ENCODE measurements at places on chromosomes 5 and 9. TPM values are rescaled to one million over a fixed set of nuclear protein-coding genes. Genes with fewer than 3 reads are reported as not detected.

DNA sequence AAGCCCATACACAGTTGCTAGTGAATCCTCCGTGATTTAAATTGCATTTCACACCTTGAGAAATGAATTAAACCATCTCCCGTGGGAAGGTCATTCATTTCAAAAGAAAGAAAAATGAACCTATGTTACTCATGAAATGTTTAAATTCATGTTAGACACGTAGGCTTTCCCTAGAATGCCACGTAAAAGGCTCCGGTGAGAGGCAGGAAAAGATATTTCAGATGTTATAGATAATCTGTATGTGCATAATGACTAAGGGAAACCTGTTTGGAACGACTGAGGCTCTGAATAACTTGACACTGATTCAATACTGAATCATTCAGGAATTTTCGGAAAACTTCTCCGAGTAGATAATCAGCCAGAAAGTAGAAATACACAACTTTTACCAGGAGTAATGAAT lies 134.3 kb upstream of the ICE1 start:
- no peak for DNase-seq

GRCh38 chr5:96969366-96969765 lies 33.5 kb downstream of the LNPEP start:
- DNase-seq, result no peak

GRCh38 chr5:96198356-96199058 lies 234.5 kb downstream of the PCSK1 start:
- DNase-seq, result no peak

DNA sequence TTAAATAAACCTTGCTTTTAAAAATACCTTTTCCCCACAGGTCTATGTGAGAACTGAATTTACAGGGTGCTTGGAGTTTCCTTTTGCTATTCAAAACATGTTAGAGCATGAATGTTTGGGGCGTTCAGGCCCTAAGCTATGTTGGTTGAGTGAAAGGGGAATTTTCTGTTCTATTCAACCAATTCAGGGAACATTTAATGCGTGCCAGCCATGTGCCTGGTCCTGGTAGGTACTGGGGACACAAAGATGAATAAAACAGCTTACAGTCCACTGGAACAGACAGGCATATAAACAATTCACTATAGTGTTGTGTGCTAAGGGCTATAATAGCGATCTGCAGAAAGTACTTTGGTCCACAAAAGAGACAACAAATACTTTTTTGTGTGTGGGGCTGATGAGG lies 108.5 kb downstream of the ZSWIM6 start:
- no peak for DNase-seq

GRCh38 chr5:158861366-158861765 lies 238.3 kb downstream of the EBF1 start:
- no peak for DNase-seq

Gene ST8SIA4
- 19.9 TPM for polyA plus RNA-seq

- no peak for DNase-seq
These were observed 7.3 kb upstream of the SPATA24 start for GRCh38 chr5:139410993-139411828.

- DNase-seq, result no peak
These were observed 10.7 kb downstream of the IL4 start for GRCh38 chr5:132684491-132684890.

Gene CCNO
- not detected for polyA plus RNA-seq

GRCh38 chr9:69995846-69996245 lies 47.8 kb upstream of the MAMDC2 start:
- DNase-seq, result no peak

Gene GPR21
- not detected for polyA plus RNA-seq

Gene DMRTA1
- polyA plus RNA-seq, result not detected

GRCh38 chr9:72600671-72601070 lies 79.3 kb downstream of the TMC1 start:
- no peak for DNase-seq

Gene SAXO1
- not detected for polyA plus RNA-seq

Gene MAMDC2
- 0.81 TPM for polyA plus RNA-seq
